Motor neuron (in vitro differentiated cells): ENCODE measurements at places on chromosomes 11 and 22.

- no peak for ATAC-seq
Measured at GRCh38 chr11:131389582-131389981, 19.2 kb downstream of the NTM start.

DNA sequence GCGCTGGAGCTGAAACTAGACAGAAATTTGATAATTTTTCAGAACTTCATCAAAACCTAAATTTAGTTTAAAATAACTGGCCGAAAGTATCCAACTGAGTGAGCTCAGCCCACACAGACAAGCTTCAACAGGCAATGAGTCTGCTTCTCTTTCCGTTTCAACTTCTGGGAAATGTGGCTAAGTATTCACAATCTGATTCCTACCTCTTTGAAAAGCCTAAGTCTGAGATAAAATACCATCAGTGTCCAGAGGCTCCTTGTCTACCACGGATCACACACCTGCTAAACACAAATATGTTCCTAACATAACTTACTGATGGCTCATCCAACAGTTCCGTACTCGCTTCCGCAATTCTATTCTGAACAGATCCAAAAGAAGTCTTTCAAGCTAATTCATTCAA, 8.5 kb downstream of the SIK3 start:
- no peak for ATAC-seq

GRCh38 chr11:129790106-129790505, 25.5 kb upstream of the TMEM45B start:
- ATAC-seq: no peak

DNA sequence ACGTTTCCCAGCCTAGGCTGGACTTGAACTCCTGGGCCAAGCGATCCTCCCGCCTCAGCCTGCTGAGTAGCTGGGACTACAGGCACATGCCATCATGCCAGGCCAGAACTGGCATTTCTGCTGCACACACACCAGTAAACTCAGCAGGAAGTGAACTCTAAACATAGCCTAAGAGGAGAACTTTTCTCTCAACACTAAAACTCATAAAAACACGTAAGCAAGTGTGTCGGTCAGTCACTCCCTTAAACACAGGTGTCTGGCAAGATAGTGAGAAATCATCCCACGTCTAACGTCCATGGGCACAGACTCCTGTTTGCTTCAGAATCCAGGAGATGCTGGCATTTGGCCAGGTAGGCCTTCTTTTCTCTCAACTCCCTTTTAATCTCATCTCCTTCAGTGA, 104.8 kb downstream of the RPL27A start:
- no peak for ATAC-seq

- ATAC-seq: no peak
Measured at GRCh38 chr11:91749251-91749650, 475.4 kb upstream of the FAT3 start.

DNA sequence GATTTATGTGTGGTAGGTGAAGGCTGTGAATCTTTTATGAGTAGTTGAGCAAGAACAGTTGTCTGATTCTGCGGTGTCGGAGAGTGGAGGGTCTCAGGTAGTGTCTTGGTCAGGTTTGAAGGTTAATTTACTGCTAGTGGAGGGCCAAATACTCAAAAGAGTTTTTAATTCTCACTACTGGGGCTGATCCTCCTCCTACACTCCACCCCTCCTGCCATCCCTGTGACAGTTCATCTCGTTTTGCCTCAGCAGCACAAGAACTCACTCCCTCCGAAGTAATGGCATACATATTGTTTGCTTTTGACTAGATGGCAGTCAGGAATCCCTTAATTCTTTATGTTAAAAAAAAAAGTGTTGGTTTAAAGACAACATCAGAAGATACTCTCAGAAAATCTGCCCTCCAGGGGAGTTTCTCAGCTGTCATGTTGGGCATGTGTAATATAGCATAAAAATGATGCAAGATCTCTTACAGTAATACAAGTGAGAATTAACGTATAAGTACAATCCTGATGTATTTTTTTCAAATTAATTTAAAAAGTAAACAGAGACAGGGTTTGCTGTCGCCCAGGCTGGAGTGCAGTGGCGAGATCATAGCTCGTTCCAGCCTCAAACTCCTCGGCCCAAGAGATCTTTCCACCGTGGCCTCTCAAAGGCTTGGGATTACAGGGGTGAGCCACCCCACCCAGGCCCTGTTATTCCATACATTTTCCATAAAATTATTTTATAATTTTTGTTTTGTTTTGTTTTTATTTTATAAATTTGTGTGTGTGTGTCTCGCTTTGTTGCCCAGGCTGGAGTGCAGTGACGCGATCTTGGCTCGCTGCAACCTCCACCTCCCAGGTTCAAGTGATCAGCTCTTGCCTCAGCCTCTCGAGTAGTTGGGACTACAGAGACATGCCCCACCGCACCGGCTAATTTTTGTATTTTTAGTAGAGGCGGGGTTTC, 1.3 kb downstream of the FAR1 start:
- no peak for ATAC-seq

DNA sequence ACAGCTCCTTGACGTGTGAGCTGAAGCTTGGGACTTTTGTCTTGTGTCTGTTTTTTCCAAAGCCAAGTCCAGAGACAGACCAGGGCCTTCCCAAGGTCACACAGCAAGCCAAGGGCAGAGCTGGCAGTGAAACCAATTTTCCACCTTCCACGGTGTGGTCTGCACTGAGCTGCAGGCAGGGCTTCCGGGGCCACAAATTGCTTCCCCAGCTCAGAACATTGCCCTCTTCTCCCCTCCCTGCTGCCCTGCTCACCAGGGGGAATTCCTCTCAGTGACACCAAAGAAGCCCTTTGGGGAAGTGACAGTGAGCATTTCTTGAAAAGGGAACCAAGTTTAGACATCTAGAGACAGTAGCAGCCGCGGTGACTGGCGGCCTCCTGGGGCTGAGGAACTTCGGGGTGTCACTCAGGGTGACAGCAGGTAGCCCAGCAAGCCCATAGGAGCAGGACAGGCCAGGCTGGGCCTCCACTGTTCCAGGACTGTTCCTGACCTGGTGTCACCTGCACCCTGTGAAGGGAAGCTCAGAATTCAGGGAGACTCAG, 9.2 kb downstream of the FXYD2 start:
- ATAC-seq: no peak

DNA sequence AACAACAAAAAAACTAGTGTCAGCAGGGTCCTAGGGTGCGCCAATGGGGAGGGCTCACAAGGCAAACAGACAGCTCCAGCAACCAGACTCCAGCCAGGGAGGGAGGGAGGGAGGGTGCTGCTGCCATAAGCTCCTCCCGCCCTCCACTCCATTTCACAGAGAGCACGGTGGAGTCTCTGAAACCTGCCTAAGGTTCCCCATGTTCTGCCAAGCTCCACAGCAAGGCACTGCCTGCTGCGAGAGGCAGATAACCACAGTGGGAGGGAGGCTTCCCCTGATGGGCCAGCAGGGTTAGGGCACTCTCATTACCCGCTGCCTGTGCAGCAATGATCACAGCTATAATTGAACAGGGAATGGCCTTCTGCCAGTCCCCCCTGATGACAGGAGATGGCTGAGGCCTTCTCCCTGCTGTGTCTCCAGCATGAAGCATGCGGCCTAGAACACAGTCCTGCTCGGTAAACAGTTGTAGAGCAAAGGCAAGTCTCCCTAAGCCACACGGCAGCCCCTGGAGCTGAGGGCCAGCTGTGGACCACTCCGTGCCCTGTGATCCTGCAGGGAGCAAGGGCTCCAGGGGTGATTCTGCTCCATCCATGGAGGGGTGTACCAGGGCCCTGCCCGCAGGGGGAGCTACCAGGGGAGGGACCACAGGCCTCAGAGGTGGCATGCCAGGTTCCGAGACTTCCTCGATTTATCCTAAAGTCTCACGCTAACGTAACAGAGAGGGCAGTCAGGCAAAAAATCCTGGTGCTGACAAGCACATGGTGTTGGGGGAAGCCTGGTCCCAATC, 42.9 kb downstream of the PC start:
- ATAC-seq: peak; percentile 12

- ATAC-seq: no peak
Measured at GRCh38 chr11:12655842-12656241, 18.4 kb upstream of the TEAD1 start.

- ATAC-seq: no peak
Measured at GRCh38 chr22:42907404-42908373, 50.6 kb upstream of the ARFGAP3 start.

DNA sequence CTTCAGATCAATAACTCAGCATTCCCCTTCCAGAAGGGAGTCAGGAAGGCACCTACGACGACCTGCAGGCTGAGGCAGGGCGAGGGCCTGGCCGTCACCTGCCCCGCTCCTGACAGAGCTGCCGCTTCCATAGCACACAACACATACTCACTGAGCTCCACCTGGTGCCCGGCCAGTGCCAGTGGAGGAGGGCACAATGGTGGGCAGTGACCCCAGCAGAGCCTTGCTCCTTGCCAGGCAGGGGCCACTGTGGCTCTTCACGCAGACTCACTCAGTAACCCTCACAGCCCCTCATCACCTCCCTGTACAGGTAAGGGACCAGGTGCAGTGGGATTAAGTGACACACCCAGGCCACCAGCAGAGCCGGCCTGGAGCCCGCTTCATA, 24.6 kb downstream of the LRFN4 start:
- no peak for ATAC-seq

GRCh38 chr22:20029550-20030225, 8.8 kb downstream of the TANGO2 start:
- no peak for ATAC-seq

DNA sequence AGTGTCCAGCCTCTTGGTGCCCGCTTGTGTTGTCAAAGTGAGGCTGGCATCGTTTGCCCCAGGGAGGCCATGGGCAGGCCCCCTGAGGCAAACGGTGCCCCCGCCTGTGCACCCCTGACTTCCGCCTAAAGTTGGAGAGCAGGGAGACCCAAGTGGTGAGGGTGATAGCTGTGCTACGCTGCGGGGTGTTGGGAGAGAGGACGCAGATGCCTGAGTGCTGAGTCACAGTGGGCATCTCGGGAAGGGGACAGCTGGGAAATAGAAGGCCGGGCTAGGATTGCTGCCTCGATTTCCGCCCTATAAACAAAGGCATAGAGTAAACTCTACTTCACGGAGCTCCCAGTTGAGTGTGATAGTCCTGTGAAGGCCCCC, 5.8 kb downstream of the GRIK4 start:
- no peak for ATAC-seq

DNA sequence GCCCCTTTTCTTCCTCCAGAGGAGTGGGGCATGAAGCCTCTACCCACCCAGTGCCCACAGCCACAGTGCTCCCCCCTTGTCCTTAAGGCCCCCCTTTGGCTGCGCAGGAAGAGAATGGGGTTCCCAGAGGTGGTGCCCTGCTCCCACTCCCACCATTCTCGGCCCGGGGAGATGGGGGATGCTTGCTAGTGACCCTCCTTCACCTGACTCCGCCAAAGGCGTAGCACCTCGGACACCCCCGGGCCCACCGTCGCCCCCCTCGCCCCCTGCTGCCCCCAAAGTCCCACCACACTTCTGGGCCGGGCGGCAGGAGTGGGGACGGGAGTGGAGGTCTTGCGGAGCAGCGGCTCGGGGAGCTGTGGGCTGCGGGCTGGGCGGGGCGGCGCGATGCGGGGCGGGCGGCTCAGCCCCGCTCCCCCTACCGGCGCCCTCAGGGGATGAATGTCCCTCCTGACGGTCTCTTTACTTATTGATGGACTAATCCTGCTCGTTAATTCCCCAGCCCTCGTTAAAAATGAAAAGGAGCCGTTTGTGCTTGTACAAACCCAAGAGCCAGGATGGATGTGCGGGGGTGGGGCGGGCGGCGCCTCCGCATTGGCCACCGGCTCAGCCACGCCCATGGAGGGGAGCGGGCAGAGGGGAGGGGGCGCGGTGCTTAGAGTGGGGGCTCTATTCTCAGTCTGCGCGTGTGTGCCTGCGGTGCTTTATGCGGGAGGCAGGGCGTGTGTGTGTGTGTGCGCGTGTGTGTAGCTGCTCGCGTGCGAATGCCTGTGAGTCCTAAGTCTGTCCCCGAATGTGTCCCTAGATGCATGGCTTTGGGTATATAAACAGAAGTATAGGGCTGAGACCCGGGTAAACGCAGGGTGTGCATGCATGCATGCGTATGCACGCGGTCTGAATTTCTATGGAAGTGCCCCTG, 25.6 kb downstream of the SYT7 start:
- ATAC-seq: peak; percentile 16

DNA sequence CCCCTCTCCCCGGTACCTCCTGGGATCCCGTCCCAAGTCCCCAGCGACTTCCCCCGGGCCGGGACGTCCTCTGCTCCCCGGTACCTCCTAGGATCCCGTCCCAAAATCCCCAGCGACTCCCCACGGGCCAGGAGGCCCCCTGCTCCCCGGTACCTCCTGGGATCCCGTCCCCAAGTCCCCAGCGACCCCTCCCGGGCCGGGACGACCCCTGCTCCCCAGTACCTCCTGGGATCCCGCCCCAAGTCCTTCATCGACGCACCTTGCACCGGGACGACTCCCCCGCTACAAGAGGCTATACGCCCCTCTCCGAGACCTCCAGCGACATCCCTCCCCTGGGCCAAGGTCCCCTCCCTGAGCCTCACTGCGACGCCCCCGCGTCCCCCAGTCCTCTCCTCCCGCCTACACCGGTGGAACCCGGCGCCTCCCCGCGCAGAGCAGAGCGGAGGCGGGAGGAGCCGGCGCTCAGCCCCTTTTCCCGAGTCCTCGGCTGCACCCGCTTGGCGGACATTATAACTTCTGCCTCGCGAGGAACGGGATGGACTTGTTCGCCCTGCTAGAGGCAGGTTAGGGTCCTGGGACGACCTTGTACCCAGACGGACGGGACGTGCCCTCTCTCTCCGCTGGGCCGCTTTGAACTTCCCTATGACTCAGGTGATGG, 912 bp downstream of the KREMEN1 start:
- ATAC-seq: peak; percentile 35

DNA sequence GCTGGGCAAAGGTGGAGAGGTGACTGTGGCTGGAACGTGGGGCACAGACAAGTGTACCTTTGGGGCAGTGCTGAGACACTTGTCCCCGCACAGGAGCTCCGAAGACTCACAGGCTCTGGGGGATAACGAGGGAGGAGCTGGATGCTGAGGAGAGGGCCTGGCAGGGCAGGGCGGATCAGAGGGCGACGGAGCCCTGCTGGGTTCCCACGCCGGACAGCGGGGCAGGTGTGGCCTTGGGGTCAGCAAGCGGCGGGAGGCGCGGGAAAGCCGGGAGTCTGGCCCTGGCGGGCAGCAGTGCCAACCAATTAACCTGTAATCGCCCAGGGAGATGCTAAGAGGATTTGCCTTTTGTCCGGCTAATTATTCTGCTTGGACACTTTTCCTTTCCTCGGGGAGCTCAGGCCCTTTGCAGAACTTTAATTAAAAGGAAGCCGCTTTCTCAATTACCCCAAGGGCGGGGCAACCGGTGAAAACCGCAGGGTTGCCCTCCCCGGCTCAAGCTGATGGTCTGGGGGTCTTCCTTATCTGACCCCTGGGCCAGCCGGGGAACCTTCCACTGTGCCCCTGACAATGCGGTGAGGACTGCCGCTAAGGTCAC, 71.5 kb downstream of the WNT7B start:
- no peak for ATAC-seq
